Frontal cortex (tissue), 4 donors: ENCODE measurements at places on chromosomes 12 and 14.

- no peak for DNase-seq
Observed at GRCh38 chr14:23101986-23102625, 2.7 kb downstream of the CIROP start.

GRCh38 chr12:2291182-2291832 lies 238.5 kb downstream of the CACNA1C start:
- DNase-seq: peak; percentile 36

DNA sequence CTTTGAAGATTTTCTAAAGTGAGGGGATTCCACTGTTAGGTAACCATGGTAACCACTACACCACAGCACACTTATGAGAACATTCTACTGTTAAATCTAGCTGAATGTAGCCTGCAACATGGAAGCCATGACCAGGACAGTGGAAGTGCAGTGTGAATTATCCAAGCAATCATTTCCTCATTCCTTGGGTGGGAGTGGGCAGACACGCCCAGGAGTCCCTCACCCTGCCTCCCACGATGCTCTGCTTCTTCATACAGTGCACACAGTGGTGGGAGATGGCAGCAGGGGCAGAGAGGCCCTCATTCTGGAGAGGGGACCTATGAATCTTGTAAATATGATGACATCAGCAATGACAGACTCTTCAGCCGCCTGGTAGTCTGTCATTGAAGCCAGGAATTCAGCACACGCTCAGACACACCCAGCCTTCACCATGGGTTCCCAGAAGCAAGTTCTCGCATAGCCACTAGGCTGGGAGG lies 70.1 kb upstream of the HOXC13 start:
- no peak for DNase-seq

DNA sequence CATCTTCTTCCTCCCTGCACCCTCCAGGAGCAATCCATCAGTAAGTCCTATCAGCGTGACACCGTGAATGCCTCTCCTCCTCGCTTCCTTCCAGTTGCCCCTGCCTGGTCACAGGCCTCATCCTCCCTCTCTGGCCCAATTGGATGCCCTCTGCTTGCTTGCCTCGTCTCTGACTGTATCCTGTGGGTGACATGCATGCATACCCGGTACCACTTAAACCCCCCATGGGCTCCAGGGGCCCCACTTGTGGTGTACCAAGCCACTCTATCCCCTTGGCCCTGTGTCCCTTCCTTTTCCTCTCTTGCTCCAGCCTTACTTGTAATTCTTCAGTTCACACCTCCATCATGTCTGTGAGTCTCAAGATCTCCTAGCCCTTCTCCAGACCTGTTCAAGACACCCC lies 106.0 kb upstream of the RTL1 start:
- no peak for DNase-seq
